Suppressor macrophage (primary cell): ENCODE measurements at places on chromosomes 2 and 18.

- DNase-seq = no peak
Measured at GRCh38 chr18:49481317-49481716, 5.7 kb downstream of the C18orf32 start.

GRCh38 chr2:134917888-134918525, 615 bp upstream of the CCNT2 start:
- peak; percentile 7 for DNase-seq

GRCh38 chr2:64613276-64613675, 40.4 kb downstream of the SERTAD2 start:
- DNase-seq = no peak

- no peak for DNase-seq
Measured at GRCh38 chr2:17557596-17557995, 17.1 kb downstream of the VSNL1 start.

GRCh38 chr2:239949537-239949936, 75.6 kb downstream of the NDUFA10 start:
- no peak for DNase-seq

- no peak for DNase-seq
Measured at GRCh38 chr18:4125627-4126230, 329.4 kb downstream of the DLGAP1 start.

GRCh38 chr2:36403675-36404230, 48.2 kb downstream of the CRIM1 start:
- DNase-seq = no peak

DNA sequence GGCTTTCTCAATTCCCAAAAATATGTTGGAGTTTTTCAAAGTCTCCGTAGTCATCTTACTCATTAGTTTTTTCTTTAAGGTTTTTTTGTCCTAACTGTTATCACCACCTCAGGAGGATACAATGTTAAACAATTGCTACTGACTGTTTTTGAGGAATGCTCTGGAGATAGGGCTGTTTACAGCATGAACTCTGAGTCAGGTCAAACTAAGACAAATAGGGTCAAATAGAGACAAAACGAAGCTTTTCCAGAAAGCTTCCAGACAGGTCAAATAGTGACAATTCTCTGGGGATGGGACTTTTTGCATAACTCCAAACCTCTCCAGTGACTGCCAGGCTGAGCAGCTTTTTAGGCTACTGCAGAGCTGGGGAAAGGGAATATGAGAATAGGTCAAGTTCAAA, 15.2 kb upstream of the DIPK1C start:
- DNase-seq = no peak

DNA sequence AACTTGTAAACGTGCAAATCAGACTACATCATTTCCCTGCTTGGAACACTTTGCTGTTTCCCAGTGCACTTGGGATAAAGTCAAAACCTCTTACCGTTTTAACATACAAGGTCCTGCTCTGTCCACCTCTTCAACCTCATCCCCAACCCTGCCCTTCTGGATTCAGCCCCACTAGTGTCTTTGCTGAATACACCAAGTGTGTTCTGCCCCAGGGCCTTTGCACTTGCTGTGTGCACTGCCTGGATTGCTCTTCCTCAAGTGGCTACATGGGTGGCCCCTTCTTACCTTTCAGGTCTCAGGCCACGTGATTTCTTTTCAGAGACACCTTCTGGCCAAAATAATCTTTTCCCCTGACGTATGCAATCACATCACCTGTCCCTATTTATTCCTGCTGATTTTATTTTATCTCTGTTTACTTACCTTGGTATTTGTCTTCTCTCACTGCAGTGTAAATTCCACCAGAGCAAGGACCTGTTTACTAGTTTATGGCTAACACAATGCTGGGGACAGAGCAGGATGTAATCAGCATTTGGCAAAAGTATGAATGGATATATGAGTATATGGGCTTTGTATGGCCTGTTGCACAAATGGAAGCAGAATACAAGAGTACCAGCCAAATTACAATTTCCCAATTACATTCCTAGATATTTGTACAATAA, 63.9 kb downstream of the MAPK4 start:
- no peak for DNase-seq

DNA sequence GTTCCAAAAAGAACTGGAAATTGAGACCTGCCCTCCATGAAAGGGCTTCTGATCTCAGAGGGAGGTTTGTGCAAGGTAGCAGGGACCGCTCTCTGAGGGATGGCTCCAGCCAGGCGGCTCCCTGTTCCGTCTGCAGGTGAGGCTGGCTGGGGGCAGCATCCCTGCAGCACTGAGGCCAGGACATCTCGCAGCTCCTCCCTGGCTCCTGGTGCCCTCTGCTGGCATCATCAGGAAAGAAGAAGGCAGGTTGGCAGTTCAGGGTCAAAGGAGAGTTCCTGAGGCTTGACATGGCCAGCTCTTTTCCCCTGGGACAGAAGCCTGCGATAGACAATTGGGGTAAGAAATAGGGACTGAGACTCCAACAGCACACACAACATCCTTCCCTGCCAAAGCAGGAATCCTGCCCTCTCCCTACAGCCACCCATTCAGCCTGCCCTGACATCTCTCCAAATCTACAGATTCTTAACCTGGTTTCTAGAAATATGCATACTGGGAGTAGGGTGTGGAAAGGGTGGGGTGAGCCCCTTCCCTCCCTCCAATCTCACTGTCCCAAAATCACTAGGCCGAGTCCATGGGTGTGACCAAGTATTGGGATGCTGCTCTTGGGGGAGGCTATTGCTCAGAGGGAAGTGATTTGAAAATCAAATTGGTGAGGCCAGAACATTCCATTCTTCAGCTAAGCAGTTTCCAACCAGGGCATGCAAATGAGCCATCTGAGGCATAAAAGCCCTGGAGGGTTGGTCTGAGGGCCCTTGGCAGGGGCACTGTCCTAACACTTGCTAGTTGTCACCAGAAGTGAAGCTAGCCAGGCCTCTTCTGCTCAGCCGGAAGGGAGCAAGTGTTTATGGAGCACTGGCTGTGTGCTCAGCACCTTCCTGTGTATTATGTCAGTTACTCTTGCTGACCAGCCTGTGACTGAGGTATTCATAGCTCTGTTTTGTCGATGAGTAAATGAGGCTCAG, 185.4 kb downstream of the TFCP2L1 start:
- peak; percentile 28 for DNase-seq

- peak; percentile 41 for DNase-seq
Measured at GRCh38 chr2:85410584-85411404, 628 bp upstream of the CAPG start.

- no peak for DNase-seq
Measured at GRCh38 chr2:38704664-38705063, 38.8 kb downstream of the GALM start.

DNA sequence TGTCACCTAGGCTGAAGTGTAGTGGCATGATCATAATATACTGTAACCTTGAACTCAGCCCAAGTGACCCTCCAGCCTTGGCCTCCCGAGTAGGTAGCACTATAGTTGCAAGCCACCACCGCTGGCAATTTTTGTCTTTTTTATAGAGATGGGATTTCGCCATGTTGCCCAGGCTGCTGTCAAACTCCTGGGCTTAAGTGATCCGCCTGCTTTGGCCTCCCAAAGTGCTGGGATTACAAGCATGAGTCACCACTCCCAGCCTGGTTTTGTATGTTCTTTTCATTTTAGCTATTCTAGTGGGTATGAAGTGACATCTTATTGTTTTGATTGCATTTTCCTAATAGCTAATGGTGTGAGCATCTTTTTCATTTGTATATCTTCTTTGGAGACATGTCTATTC, 11.3 kb upstream of the EXOC6B start:
- no peak for DNase-seq

DNA sequence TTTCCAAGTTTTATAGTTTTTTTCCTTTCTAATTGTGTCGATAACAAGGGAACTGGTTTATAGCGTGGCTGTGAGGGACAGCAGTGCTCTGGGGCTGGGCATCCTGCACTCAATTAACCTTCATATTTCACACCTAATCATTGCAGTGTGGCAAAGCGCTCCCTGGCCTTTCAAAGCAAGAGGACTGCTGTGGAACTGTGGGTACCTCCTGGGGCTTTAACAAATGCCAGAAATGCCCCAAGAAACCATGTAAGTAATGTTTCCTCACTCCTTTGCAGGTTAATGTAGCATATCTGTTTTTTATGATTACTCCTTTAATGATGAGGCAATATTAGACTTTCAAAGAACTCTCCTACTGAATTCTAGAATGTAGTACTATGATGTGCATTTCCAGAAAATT, 259.0 kb upstream of the RASGRP3 start:
- no peak for DNase-seq

DNA sequence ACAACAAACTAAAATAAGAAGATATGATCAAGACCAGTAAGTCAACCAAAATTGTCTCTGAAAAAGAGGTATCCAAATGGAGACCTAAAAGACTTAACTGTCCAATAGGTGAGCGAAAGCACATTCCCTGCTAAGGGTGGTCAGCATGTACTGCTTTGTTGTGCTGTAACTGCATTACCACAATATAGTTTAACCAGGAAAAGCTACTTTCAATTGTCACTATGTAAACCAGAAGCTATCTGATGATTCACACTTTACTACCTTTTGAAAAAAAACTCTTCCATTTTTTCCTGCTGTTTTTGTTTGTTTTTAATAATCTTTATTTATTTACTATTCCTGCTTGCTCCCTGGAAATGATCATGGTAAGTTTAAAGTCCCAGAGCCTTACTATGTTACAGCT, 36.1 kb downstream of the ASXL2 start:
- DNase-seq = no peak

DNA sequence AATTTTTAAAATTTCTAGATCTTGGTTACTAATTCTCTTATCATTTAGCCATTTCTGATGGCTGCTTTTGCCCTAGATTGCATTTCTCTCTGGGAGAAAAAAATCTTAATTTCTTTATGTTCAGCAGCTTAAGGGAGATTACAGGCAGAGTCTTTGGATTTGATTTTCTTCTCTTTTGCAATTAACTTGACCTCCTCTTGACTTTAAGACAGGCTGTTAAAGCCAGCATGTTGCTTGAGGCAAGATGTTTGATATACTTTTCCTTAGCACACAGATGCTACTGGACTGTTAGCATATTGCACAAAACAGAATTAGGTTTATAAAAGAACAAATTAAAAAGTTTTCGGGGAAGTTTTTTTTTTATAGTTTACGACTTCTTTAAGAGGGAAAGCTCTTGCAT, 50.0 kb downstream of the XRCC5 start:
- no peak for DNase-seq

- no peak for DNase-seq
Measured at GRCh38 chr18:58299135-58299473, 255.1 kb downstream of the NEDD4L start.

- no peak for DNase-seq
Measured at GRCh38 chr2:31090188-31090587, 48.1 kb downstream of the GALNT14 start.

DNA sequence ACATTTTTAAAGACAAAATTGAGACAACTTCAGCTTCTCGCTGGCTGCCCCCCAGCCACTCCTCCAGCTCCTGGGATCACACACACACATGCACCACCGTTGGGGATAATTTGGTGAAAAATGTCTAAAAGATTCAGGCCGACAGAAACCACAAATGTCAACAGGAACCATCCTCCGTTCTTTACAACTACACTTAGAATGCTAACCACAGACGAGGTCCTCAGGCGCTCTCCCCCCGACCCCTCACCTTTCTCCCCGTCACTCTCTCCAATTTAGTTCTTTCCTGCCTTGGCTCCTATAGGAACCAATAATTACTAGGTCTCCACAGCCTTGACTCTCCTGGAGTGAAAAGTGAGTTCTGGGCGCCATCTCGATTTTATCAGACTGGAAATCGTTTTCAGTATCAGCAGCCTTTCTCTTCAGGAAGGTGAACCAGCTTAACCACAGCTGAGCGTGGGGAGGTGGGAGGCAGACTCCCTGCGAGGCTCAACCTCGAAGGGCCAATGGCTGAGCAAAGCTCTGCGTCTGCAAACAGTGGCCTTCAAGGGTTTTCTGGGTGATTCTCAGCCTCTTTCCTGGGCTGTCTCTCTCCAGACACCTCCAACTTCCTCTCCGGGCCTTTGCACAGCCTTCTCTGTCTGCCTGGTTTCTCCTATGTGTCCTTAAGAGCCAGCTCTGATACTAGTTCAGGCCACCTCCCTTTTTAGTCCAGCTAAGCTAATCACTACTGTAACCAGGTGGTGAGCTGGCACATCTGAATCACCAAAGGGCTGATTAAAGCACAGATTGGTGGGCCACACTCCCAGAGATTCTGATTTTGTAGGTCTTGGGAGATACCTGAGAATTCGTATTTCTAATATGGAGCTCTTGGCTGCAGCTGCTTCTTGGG, 115.7 kb upstream of the COPS8 start:
- DNase-seq = peak; percentile 28

GRCh38 chr2:239139101-239139500, 261.7 kb downstream of the HDAC4 start:
- DNase-seq = no peak

- peak; percentile 58 for DNase-seq
Measured at GRCh38 chr2:48454504-48454903, 75.5 kb upstream of the STON1 start.

GRCh38 chr2:95008306-95008705, 17.2 kb upstream of the MAL start:
- no peak for DNase-seq

GRCh38 chr2:203720915-203721672, 14.7 kb downstream of the CD28 start:
- no peak for DNase-seq

- DNase-seq = no peak
Measured at GRCh38 chr2:125584732-125585131, 1071.2 kb upstream of the GYPC start.

DNA sequence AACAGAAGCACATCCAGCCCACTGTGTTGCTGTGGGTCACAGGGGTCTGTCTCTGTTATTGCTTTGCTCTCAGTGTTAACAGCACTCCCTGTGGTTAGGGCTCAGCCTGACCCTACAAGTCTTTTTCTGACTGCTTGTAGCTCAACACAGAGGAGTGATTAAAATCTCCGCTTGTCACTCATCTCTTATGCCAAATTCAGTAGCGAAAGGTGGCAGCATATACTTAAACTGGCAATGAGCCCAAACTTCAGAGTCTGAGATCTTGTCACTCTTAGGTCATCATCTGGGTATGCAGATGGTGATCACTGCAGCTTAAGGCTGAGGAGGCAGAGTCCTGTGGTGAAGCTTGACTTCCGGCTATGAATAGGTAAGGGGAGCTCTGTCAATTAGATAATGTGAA, 63.3 kb upstream of the CSRNP3 start:
- DNase-seq = no peak
